ENCODE measurements at places on chromosomes 1 and 21. TPM values are rescaled to one million over a fixed set of nuclear protein-coding genes. Genes with fewer than 3 reads are reported as not detected.

GRCh38 chr1:27141266-27142003 is 13.5 kb downstream of the SLC9A1 start:
- peak; percentile 63 for DNase-seq

DNA sequence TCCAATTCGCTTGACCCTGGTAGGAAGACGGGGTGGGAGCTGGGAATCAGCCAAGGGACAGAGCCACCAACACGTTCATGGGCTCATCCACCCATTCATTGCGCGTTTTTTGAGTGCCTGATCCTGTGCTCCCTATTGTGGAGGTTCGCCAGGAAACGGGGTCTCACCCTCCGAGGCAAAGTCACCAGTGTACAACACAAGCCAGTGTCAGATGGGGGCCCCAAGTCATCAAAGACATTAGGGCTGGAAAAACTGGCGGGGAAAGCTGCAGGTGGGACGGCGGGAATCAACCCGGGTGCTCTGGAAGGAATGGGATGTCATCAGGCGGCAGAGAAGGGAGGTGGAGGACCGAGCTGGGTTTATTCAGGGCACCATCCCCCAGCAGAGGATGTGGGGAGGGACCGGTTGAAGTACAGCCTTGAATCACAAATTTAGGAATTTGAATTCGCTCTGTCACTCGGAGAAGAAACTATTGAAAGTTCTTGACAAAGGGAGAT is 667 bp upstream of the NID1 start:
- DNase-seq = no peak

GRCh38 chr1:169762699-169763098 is 28.8 kb upstream of the SELE start:
- DNase-seq = peak; percentile 21

GRCh38 chr1:153852170-153852569 is 70.6 kb downstream of the GATAD2B start:
- no peak for DNase-seq

- DNase-seq = no peak
These were observed 754 bp upstream of the NPPA start for GRCh38 chr1:11848373-11848700.

DNA sequence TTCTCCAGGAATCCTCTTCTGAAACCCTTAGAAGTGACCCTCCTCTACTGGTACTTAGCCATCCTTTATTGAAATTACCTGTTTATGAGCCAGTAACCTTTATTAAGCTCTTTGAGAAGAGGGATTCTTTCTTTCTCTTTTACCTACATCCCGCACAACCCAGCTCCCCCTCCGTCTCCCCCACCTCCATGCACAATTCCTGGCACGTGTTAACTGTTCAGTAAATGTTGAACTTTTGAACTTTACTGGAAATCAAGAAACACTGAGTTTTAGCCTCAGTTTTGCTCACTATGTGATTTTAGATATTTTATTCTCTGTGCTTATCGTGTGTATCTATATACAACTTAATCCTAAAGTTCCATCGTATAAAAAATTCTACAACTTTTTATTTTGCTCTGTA is 1.8 kb downstream of the TMED5 start:
- peak; percentile 35 for DNase-seq

- no peak for DNase-seq
These were observed 199.3 kb downstream of the CAMTA1 start for GRCh38 chr1:6984536-6984935.

DNA sequence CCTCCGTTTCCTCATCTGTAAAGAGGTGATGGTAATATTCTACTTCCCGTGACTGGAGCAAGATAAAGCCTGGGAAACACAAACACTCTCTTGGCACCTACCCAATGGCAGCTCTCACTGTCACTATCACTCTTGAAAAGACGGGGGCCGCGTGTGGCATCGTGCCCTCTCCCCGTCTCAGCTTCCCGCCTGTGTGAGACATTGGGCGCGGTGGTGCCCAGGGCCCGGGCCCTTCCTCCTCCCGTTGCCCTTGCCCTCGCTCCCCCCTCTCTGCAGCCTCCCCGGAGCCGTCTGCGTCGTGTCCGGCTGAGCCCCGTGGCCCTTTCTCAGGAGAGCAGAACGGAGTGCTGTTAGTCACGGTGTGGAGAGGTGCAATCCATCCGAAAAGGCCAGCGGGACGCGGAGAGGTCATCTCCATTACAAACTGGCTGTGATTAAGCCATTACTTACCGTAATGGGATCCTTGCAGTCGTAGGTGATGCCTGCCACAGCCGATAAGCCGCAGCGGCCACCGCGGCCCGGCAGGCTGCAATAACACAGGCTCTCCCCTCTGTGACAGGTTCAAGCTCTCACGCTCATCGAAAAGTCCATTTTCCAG is 156.4 kb upstream of the ZC3H12A start:
- no peak for DNase-seq

DNA sequence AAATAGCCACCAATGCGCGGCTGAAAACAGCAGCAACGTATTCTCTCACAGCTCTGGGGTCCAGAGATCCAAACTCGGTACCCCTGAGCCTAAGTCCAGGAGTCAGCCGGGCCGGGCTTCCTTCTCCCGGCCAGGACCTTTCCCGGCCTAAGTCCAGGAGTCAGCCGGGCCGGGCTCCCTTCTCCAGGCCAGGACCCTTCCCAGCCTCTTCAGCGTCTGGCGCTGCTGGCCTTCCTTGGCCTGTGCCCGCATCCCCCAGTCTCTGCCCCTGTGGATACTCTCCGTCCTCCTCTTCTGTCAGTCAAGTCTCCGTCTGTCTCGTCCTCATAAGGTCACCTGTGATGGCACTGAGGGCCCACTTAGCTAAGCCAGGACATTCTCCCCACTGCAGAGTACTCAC is 32.2 kb downstream of the KCNAB2 start:
- DNase-seq = no peak

DNA sequence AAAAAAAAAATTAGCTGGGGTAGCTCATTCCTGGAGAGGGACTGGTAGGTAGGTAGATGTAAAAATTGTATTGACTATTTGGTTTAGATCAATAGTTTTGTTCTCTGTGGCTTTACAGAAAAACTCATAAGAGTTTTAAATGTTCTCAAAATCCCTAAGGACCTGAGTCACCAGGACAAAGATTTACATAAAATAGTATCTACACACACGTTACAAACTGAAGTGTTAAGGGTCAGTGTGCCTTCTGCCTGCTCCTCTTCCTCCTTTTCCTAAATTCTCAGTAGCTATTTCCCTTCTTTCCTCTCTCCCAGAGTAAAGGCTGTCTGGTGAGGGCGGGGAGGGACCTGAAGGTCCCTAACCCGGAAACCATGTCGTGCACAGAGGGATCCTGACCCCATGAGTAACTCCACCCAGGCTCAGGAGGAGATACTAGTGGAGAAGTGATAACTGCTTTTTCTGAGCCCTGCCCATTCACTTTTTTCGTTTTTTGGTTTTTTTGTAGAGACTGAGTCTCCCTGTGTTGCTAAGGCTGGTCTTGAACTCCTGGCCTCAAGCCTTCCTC is 8.1 kb downstream of the PLEKHM2 start:
- DNase-seq = no peak

DNA sequence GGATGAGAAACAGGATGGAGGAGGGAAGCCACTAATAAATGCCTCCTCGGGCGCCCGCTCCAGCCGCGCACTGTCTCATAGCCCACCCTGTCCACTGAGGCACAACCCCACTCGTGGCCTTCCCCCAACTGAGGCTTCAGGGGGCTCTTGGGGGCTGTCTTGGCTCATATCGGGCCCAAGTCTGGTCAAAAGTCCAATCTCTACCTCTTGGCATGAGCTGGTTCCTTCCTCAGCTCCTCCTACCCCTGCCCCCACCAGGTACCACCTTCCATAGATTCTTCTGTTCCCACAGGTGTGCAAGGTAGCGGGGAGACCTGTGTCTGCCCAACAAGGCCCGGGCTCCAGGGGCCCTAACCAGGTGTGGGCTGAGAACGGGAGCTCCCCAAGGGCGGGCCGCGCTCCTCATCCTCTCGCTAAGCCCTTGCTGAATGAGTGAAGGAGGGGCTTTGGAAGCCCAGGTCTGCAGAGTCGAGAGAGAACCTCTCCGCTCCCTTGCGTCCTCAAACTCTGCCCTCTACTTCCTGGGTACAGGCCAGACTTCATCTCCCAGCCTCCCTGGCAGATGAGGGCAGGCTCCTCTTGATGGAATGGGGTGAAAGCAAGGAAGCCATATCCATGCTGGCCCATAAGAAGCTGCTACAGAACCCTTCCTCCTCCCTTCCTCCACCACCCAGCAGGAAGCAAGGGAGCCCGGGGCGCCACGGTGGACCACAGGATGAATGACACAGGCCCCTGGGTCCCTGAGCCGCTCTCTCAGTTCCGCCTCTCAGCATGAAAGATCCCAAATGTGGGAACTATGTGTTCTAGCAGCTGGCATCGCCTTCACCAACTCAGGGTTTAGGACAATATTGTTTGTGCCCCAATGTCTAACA is 74.7 kb downstream of the PSMG1 start:
- DNase-seq = no peak

GRCh38 chr1:222643606-222643937 is 25.7 kb downstream of the MIA3 start:
- DNase-seq = no peak

GRCh38 chr1:242187816-242188215 is 188.9 kb upstream of the MAP1LC3C start:
- DNase-seq = no peak

The LCE3D gene
- not detected for polyA plus RNA-seq

The NR5A2 gene
- polyA plus RNA-seq = 14.1 TPM

The SPATA46 gene
- not detected for polyA plus RNA-seq

The SELL gene
- polyA plus RNA-seq = 1.8 TPM

The PGBD2 gene
- polyA plus RNA-seq = 6.5 TPM

The PDE9A gene
- polyA plus RNA-seq = 96.6 TPM

The COL24A1 gene
- 0.27 TPM for polyA plus RNA-seq

The IPP gene
- 4.2 TPM for polyA plus RNA-seq

The ZMYM4 gene
- polyA plus RNA-seq = 10.7 TPM

All from small intestine (tissue), 16 donors.